ENCODE measurements at places on chromosomes 5 and 9.
A peak's percentile ranks its signal among the peaks of the same experiment; 100 is the strongest.

DNA sequence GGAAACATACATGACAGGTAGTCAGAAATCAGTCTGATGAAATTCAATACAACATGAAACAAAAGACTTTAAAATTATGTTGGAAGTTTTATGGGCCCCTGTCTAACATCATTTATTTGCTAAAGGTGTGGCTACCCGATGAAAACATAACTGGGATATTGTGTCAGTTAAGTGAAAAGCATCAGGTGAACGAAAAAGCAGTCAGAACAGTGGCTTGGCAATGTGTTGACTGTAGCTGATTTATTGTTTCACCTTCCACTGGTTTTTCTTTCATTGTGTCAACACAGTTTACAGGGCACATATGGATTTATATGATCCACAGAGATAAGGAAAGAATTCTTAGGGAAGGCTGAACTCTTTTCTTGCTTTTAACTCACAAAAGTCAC, 429.6 kb upstream of the ZNF608 start:
- DNase-seq = no peak

DNA sequence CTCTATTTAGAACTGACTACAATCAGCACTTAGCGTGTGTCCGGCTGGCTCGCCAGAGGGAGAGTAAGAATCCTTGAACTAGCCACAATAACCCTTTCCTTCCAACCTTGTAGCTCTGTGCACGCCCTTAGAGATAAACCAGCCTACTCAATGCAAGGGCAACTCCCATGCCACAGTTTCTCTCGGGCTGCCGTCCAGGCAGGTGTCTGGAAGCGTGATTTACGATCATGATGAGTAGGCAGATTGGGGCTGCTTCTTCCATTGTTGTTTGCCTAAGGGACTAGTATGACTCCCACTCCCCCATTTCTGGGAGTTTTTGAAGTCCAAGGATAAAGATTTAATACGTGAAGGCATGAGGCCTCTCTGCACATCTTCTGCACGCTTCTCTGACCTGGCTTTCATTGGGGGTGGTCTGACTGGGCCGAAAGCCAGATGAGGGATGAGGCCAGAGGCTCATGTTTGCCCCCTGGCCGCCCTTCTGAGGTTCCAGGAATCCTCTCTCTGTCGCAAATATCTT, 134.0 kb upstream of the MYO10 start:
- no peak for DNase-seq

DNA sequence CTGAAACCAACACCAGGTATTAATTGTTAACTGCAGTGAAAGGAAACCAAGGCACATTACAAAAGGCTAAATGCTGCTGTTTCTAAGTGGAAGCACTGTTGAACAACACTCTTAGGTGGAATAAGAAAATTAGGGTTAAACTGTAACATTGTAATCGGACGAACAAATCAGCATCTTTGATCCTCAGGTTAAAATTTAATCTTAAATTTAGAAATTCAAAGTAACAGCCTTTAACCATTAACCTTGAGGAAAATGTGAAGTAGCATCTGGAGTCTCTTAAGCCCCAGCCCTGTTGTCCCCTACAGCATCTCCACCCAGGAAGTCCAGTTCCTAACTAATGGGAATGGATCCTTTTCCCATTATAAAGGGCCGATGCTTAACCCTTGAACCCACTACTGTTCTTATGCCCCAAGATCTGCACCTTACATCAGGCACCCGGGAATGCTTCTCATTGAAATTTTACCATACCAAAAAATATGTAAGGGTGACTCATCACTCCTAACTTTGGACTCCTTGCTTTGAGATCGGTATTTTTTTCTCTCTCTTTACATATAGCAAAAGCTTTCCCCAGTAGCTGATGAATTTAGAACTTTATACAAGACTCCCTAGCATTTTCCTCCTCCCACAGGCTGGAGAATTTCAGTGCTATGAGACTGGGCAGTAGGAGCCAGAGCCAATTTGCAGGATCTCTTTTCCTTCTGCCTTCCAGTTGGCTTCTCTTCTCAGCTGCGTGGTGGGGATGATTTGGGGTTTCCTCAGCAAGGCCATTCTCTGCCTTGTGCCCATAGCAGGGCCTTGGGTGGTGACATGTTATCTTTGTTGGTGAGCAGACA, 32.0 kb upstream of the ITGA2 start:
- no peak for DNase-seq

GRCh38 chr5:158275511-158275910, 416.6 kb upstream of the CLINT1 start:
- DNase-seq = no peak

DNA sequence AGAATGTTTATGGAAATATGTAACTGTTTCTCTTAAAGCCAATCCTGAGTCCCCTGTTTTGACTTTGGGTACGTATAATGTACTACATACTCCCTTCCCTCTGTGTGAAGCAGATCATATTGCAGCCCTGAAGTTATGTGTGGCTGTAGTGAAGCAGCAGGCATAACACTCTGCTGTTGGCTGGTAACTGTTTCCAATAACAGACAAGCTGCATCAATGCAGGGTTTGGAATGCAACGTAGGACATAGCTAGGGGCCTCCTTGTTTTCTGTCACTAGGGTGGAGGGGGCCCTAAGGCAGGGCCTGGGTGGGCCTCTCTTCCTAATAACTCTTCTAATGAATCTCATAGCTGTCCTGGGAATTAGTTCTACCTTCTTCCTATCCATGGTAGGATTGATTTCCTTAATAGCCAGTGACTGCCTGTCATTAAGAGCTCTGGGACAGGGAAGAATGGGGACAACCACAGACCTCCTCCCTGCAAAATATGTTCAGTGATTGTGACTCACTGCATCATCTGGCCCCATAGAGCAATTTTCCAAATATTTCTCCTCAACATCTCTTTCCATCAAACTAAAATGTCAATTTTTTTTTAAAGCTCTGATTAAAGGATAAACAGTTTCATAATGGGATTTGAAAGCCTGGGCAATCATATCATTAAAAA, 129.6 kb upstream of the HMHB1 start:
- no peak for DNase-seq

DNA sequence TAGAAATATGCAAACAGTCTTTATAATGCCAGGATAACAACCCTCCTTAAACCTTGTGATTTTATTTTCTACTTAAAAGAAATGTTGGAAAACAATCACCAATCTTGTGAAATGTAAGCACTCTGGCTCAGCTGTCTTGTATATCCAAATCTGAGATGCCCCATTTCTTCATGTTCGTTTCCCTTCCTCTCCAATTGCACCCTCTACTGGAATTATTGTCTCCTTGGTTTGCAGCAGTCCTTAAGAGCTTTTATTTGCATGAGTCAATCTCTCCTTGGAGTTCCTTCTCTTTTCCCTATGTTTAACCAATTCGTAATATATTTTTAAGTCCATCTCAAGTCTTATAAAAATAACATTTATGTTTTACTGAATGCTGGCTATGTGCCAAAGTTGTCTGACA, 362.0 kb upstream of the CDH10 start:
- DNase-seq = peak; percentile 9

GRCh38 chr5:181189363-181189961, 15.5 kb downstream of the TRIM7 start:
- no peak for DNase-seq

DNA sequence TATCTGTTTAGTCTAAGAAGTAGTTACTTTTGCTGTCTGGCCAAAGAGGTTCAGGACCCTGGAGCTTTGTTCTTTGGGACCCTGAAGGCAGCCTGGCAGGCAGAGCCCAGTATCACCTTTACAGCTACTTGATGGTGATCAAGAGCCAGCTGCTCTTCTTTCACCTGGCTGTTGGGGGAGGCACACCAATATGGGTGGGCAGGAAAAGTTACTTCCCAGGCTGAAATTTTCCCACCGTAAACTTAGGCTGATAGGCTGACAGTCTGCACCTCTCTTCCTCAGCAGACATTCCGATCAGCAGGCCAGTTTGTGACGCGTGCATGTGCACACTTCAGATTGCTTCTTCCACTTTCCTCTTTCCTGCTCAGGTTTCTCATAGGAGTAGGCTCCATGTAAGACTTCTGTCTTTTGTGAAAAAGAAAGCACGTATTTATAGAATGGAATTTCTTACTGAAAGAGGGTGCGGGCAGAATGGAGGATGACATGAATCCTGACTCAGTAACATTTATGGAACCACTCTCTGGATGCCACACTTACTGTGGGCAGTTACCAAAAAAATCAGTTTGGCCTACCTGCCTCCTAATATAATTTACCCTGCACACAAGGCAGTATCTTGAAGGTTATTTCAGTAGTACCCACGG, 223.9 kb upstream of the DMRT1 start:
- DNase-seq = no peak

DNA sequence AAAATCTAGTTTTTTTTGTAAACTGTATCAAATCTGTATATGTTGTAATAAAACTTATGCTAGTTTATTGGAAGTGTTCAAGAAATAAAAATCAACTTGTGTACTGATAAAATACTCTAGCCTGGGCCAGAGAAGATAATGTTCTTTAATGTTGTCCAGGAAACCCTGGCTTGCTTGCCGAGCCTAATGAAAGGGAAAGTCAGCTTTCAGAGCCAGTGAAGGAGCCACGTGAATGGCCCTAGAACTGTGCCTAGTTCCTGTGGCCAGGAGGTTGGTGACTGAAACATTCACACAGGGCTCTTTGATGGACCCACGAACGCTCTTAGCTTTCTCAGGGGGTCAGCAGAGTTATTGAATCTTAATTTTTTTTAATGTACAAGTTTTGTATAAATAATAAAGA, 24.3 kb downstream of the HMGCR start:
- DNase-seq = no peak

DNA sequence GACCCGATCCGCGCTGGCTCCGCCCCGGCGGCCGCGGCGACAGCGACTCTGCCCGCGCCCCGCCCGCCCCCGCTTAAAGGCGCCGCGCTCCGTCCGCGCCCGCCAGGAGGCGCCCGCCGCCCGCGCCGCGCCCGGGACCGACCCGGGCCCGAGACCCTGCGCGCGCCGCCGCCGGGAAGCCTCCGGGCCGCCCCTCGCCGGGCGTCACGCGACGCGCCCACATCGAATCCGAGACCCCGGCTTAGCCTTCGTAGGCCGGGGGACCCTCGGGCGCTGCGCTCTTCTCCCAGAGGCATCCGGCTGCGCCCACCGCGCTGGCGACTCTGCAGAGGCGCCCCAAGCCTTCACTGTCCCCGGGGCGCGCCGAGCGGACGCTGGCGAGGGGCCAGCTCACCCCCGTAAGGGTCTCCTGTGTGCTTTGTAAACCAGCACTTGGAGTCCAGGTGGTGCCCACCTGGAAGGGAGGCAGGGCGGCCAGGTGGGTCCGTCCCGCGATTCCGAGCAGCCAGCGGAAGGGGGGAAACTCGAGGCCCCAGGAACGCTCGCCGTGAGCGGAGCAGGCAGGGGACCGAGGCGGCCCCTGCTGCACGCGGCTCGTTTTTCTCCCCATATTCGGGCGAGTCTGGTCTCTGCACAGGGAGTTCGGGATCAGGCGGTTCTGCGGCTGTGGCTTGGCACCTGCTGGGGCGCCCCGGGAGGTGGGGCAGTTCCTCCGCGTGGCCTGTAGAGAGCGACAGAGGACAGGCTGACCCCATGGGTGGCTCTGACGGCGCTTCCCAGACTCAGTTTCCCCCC, 423 bp upstream of the ABCA2 start:
- DNase-seq = peak; percentile 35

- peak; percentile 7 for DNase-seq
These were observed 218.3 kb upstream of the GLRA1 start for GRCh38 chr5:152142840-152143469.

DNA sequence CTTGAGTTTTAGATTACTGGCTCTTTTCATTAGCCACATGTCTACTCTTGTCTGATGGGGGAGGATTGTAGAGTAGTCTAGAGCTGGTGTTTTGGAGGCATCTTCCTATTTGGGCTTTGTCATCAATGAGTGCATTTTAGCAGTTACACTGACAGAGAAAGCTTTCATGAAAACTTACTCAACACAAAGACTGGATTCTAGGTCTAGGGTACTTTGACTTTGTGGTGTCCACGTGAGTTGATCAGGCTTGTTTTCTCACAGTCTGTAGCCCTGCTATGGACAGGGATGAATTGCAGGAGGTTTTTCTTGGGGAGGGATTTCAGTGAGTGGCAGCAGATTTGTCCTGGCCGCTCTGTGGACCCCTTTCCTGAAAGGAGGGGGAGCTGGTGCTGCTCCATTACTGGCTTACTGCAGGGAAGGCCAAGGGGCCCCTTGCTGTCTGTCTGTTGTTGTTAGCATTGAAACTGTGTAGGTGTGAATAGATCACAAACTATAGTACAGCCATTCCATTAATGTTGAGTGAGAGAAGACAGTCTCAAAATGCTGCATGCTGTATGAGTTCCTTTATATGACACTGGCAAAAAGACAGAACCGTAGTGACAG, 6.6 kb downstream of the TRIO start:
- no peak for DNase-seq

DNA sequence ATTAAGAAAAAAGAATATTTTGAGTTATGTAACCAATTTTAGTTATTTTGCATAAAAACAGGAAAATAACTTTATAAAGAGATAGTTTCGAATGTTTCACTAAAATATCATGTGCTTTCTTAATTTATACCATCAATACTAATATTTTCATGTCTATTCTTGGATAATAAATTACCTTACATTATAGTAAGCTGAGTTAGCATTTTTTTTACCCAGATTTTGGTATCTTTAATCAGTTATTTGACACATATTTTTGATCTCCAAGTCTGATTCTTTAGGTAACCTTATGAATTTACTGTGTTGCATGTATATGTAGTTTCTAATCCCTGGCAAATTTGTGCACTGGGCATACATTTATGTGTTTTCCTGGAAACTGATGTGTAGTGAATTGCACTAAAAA, 138.0 kb downstream of the KDM4C start:
- no peak for DNase-seq

DNA sequence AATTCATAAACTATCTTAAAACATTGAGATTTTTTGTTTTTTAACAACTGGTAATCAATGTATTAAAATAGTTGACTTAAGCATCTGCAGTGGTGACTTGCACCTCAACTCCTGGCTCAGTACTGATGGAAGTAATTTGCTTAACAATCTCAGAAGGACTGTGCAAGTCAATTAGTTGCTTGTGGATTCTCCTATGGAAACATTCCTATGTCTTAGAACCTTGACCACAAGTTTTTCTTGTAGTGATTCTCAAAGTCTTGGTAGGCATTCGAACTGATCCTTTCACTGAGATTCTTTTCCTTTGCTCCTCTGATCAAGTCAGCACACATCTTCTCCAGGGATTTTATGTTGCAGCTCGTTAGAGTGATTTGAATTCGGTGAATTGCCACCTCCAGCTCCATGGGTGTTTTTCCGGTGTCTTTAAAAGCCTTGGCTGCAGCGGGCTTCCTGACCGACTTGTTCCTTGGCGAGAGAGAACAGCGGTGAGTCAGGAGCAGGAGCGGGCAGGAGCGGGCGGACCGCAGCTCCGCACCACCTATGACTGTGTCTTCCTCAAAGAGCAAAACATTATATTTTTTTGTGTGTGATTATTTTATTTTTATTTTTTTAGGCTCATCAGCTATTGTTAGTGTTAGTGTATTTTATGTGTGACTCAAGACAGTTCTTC, 21.1 kb downstream of the HMGXB3 start:
- no peak for DNase-seq
